ENCODE measurements at places on chromosomes 11 and 22. TPM values are rescaled to one million over a fixed set of nuclear protein-coding genes. Genes with fewer than 3 reads are reported as not detected.

Gene UBTFL1
- total RNA-seq = not detected

Gene CAPRIN1
- total RNA-seq = 119 TPM

Gene PGA5
- total RNA-seq = not detected

Gene TRIM5
- total RNA-seq = 46.4 TPM

DNA sequence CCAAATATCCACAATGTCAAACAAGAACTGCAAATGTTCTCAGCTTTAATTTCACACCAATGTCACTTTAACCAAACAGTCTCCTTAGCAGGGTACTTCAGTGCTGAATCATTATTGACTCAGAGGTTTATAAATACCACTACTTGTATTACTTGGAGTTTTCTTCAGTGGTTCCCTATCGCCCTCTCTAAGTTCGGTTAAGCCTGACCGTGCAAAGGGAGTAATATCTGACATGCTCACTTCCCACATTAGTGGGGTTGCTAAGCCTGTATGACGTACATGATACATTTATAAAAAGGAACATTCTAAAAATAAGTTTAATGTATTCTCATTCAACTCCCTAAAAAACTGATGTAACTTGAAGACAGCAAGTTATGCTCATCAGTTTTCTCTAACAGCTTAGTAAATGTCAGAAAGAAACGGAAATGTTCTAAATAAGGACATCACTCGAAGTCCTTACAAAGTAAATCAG lies 93.1 kb upstream of the ZC3H12C start:
- no peak for DNase-seq

- DNase-seq = peak; percentile 50
These were observed 199.9 kb downstream of the DSCAML1 start for GRCh38 chr11:117597071-117597470.

GRCh38 chr22:20165913-20166312 lies 15.1 kb upstream of the CCDC188 start:
- DNase-seq = no peak

DNA sequence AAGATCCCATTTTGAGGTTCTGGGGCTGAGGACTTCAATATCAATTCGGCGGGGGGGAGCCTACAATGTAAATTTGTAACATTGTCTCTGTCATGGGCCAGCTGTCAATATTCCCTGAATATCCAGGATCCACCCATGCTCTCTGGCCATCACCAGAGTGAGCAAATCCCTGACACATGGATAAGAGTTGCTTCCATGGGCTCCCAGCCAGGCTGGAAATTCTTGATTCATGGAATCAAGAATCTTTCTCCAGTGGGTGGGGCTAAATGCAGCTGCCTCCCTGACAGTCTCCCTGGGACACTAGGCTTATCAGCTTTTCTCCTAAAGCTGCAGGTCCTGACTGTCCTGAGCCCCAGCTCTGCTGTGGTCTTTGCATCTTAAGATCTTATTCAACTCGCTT lies 86.9 kb upstream of the IGLL5 start:
- DNase-seq = no peak

DNA sequence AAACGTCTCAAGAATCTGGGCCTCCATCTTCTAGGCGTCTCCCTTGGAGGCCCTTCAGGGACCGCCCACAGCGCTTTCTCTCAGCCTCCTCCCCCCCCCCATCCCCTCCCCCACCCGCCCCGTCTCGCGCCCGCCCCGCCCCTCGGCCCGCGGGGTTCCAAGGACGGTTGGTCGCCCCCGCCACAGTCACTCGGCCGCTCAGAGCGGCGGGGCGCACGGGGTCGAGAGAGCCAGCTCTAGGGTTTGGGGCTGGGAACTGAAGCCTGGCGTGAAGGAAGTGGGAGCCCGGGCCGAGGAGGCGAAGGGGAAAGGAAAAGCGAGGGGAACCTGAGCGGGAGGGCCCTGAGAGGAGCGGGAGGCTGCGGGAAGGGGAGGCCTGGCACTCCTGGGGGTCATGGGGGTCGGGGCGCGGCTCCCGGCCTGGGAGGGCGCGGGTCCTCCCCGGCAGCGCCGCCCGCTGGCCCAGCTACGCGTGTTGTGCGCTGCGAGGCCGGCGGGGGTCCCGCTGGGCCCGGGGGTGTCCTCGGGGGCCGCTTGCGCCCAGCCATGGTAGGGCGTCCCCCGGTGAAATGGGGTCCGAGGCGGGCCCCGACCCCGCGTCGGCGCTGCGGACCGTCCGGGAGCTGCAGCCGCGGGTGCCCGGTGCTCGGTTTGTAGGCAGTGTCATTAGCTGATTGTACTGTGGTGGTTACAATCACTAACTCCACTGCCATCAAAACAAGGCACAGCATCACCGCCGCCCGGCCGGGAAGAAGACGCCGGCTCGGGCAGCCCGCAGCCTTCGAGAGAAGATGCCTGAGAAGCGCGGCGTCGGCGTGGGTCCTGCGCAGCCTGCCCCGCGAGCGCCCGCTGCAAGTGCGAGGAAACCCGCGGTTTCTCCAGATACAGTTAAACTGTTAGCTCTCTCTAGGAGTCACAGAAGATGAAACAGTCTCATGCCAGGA lies at the start of gene BTG4:
TSS of gene BTG4 (minus strand) at position 91 of the 944 bp plus-strand sequence. CDS start 13,610 bp downstream, outside the sequence.
- DNase-seq = no peak

DNA sequence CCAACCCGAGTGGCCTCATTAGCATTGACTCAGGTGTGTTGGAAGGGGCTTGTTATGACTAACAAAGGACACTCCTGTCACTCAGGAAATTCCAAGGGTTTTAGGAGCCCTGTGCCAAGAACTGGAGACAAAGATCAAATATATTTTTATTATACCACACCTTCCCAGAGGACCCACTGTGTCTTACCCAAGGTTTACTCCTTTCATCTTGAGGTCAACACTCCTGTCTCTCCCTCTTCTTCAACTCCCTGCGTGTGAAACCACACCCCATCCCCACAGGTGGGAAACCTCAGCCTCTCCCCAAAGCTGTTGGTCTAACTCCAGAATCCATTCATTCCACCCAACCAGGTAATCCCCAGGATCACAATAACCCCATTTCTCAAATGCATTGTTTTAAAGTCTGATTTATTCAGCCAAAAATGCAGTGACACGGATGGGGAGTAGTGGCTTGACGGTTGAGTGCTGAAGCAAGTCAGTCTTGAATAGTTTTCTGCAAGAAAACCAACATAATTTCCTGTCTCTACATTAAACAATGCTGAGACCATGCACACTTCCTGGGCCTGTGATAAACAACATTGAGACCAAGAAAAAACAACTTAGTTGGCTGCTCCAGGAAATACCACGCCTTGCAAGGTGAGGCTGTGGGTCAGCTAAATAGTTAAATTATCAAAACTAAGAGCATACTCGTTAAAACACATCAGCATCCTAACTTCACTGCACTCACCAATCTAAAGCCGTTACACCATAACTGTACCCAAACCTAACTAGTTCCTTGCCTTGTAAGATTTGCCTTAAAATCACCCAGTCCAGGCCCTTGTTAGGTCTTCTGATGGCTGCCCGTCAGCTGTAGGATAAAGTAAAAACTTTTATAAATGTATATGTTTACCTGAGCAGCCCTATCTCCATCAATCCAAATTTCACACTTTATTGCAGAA lies 38.5 kb upstream of the SPON1 start:
- DNase-seq = peak; percentile 78

DNA sequence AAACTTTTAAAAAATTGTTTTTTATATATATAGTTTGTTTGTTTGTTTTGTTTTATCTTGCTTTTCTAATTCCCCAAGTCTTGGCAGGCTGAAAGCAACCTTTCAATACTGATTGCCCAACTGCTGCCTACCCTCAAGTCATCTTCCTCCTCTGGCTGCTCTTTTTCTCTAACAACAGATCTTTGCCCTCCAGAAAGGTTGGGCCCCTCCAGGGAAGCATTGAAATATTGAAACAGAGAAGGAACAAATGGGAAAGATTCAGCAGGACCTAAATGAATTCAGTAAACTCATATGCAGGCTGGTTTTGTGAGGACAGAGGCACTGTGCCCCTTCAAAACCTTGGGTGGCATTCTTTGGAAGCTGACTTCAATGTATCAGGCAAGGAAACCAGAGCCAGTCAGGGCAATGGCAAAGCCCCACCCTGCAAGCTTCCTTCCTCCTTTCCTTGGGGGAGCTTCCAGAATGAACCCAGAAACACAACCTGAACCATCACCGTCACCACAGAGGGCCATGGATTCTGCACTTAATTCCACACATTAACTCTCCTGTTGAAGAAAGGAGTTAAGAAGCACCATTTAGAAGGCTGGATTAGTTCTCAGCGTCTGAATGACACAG lies 815 bp upstream of the MS4A6A start:
- DNase-seq = no peak

DNA sequence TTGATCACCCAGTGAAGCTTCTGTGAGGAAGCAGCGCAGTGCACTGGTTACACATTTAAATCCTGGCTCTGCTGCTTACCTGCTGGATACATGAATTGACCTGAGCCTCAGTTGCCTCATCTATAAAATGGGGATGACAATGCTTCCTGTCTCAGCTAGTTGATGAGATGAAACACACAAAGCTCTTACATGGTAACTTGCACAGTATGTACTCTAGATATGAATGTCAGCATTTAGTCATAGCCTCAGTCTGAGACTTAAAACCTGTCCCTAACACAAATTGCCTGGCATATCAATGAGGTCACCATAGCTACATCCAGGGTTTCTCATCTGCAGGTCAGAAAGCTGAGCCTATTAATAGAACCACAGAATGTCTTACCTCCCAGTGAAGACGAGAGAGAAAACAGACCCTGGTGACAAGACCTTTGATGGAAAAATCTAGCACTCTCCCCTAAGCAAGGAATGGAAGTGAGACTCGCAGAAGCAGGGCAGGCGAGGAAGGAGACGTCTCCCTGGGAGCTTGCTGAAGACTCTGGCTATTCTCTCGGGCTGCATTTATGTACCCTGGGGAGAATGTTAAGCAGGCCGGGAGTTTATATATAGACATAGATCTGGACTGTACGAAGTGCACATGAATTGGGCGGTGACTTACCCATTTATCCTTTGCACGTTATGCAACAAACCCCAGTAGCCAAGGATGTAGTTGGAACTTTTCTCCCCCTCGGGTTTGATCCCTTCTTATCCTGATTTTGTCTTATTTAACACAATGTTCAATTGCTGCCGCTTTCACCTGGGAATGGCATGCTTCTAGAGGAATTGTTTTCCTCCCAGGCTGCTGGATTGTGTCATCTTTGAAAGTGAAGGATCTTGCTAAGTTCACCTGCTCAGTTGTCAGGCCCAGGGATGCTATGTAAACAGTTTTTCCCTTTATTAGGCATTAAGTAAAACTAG lies 18.0 kb downstream of the SDHAF2 start:
- DNase-seq = no peak

DNA sequence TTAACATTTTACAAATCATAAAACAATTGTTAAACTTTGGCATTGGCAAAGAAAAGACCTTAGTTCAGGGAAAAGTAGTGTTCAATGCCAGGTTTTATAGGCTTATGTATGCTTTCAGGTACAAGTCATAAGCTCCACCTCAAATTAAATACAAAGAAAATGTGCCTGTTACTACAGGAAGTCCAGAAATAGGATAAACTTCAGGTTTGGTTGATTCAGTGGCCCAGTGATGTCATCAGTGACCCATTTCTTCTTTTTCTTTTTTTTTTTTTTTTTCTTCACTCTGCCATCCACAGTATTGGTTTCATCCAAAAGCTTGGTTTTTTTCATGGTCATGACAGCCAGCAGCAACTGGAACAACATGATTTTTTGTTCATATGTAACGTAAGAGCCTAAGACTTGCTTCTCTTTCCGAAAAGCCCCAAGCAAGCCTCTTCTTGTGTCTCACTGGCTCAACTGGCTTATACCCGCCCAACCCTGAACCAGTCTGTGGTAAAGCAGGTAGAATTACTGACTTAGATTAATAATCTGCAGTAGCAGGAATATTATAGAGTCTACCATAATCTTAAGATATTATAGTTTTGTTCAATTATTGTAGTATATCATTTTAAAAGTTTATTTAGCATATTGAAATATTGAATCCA lies 46.2 kb downstream of the TTC17 start:
- DNase-seq = no peak

GRCh38 chr11:128310676-128311445 lies 276.5 kb downstream of the ETS1 start:
- no peak for DNase-seq

GRCh38 chr11:18633256-18634139 lies 644 bp downstream of the SPTY2D1 start:
- peak; percentile 31 for DNase-seq

DNA sequence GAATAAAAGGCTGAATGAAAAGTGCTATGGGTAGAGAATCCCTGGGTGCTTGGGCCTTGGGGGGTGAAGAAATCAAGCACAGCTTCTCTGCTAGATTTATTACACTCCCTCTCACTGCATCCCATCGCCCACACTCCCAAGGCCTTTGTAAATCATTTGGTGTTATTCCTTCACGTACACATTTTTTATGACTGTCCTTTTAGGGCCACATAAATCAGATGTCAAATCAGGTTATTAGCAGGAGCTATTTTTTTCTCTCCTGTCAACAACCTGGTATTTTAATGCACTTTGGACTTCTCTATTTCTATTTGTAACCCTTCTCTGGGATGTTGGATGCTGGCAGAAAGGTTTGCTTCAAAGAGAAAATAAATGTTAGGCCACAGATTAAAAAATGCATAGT lies 408.8 kb downstream of the INSC start:
- no peak for DNase-seq

- peak; percentile 34 for DNase-seq
These were observed 98.6 kb upstream of the AKIP1 start for GRCh38 chr11:8812438-8812837.

GRCh38 chr11:76626921-76627401 lies 43.6 kb downstream of the LRRC32 start:
- DNase-seq = no peak

DNA sequence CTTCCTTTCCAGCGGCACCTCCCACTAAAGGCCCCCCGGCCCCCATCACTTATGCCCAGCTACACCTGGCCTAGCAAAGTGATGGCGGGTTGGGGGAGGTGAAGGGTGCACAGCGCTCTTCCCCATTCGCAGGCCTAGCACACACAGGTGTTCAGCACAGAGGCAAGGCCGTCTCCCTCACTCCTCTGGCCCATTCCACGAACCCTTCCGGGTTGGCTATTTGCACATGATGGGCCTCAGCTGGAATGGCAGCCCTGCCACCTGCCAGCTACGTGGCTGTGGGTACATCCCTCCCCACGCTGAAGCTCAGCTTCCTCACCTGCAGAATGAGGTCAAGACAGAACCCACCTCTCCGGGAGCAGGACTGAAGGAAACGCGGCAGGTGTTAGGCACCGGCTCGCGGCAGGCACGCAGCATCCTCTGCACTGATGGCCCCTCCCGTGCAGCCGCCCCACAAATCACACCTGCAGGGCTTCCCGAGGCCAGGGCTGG lies 4.8 kb downstream of the KIAA0930 start:
- no peak for DNase-seq

DNA sequence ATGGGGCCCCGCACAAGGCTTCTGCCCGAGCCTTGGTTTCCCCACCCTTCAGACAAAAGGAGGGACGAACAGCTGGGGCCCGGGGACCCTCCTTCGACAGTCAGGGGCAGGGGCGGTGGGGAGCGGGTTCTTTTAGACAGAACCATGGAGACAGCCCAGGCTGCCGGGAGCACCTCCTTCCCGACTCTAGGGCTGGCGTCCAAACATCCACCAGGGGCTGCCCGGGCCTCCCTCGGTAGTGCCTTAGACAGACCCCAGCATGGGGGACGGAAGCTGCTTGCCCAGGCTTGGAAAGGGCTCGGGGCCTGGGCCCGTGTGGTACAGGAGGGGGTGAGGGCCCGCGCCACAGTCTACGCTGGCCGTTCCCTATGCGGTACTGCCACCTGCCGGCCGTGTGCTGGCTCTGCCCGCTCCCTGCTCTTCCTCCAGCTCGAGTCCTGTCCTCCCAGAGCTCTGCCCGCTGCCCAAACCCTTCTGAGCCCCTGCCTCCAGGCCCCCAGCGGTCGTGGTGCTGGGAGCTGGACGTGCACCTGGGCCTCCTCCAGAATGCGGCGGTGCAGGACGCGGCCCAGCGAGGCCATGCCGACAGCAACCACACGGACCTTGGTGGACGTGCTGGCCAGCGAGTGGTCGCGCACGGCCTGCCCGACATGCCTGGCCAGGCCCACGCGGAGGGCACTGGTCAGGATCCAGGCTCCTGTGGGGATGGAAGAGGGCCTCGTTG lies 20.1 kb downstream of the TSSC4 start:
- peak; percentile 68 for DNase-seq

All from lung microvascular endothelial cell (primary cell).